Substantia nigra (tissue), 51 donors: ENCODE measurements at places on chromosomes 7 and 10.

DNA sequence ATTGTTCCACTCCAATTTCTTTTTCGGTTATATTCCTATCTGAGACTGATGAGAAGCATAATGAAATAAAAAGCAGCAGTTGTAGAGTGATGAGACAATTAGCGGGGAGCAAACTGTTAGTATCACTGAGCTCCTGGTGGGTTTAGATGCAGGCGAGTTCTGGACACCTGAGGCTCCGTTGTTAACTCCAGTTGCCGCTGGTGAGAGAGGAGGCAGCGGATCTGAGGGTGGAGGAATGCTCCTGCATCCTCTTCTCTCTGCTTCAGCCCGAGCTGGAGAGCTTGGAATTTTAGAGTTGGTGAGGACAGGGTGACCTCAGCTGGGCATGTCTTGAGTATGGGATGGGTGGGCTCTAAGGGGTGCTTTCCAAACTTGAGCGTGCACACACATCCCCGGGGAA, 31.4 kb downstream of the LRMDA start:
- DNase-seq: no peak

GRCh38 chr10:131004276-131004675, 307.2 kb downstream of the TCERG1L start:
- DNase-seq: no peak

DNA sequence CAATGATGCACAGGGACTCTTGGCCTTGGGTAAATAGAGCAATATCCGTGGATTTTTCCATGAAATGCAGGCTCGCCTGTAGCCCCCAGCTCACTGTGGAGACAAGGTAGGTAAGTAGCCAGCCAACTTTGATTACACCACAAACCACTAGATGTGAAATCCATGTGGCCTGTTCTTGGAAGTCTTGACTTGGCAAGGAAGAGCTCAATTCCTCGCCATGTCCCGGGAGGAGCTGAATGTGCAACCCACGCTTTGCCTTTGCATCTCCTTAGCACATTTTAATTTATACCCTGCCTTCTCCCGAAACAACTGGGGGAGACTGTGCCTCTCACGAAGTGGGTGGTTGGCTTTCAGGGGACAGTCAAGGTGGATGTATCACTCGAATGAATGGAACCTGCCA, 347.7 kb upstream of the MKI67 start:
- DNase-seq: no peak

DNA sequence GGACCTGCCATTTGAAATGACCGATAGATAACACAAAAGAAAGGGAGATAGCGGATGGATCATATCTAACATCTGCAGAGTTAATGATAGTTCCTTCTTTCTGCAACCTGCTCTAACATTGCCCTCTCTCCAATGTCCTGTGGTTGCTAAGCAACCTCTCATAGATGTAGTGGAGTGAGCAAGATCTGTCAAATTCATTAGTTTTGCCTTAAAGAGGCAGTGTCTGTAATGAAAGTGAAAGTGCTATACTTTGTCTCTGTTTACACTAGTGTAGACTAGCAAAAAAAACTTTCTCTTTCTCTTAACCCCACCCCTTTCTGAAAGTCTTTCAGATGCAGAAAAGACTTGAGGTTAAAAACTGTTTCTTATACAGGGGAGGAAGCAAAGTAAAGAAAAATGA, 1196.9 kb downstream of the SORCS3 start:
- DNase-seq: no peak

DNA sequence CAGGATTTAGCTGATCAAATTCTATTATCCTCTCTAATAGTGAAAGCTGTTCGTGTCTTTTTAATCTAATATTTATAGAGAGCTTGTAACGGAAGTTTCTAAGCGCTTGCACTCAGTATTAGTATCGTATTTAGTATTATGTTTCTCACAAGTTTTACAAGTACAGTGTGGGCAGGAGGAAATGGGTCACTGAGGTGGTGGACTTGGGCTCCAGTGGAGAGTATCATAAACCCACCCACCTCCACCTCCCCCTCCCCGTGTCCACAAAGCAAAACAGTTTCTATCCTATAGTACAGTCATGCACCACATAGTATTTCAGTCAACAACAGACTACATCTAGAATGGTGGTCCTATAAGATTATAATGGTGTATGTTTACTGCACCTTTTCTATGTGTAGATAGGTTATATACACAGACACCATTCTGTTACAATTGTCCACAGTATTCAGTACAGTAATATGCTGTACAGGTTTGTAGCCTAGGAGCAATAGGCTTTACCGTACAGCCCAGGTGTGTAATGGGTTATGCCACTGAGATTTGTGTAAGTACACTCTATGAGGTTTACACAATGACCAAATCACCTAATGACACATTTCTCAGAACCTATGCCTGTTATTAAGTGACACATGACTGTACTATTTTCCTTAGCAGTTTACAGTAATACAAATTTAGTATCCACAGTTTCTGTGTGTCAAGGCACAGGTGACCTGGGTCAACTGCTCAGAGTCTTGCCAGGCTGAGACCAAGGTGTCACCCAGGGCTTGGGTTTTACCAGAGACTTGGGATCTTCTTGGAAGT, 1021.3 kb upstream of the C7orf33 start:
- DNase-seq: no peak

DNA sequence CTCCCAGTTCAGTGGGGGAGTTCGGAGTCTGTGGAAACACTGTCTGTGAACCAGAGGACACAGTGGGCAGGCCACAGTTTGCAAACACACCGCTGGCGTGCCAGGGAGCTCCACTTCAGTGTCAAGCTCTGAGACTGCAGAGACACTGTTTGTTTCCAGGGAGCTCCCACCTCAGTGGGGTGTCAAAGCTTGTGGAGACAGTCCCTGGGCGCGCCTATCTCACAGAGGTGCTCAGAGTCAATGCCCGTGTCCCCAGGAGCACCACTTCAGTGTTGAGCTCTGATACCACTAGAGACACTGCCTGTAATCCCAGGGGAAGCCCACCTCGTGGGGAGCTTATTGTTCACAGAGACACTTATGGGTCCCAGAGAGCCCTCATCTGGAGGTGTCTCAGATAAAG, 4.3 kb downstream of the MYO1G start:
- no peak for DNase-seq

GRCh38 chr10:45470098-45471012, 96.3 kb downstream of the ALOX5 start:
- DNase-seq: no peak
